ENCODE measurements at places on chromosomes 1 and 21.
A peak's percentile ranks its signal among the peaks of the same experiment; 100 is the strongest.

GRCh38 chr1:248860007-248860406 is 1.1 kb upstream of the ZNF692 start:
- no peak for DNase-seq

GRCh38 chr1:86515597-86515996 is 31.3 kb upstream of the CLCA4 start:
- no peak for DNase-seq

DNA sequence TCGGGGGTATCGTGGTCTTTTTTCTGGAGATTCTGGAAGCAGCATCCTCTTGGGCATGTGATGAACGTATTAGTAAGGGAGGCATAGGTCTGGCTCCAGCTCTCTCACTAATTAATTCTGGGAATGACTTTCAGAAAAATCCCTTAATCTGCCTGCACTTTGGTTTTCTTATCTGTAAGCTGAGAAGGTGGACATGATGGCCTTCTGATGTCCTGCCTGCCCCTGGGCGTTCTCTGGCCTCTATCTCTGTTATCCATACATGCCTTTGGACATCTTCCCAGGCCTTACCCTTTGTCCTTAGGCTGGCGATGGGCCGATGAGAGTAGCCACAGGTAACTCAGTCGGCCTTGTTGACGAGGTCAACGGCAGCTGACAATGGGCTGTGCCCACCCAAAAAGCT is 8.8 kb downstream of the NTRK1 start:
- no peak for DNase-seq

DNA sequence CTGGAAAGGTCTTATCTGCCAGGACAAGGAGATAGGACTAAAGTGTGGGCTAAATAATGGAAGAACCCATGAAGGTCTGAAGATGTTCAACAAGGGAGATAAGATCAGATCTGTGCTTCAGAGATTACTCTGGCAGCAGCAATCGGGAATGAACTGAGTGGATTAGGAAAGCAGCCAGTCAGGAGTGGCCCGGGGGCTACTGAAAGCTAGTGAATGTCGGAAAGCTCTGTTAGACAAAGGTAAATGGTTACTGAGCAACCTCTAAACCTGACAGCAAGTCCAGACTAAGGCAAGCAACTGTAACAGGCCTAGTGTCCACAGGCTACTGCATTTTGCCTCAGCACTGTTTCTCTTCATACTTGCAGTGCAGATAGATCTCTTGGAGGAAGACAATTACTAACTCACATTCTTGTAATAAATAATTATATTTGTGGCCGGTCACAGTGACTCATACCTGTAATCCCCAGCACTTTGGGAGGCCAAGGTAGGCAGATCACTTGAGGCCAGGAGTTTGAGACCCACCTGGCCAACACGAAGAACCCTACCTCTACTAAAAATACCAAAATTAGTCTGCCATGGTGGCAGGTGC is 12.5 kb downstream of the IQGAP3 start:
- DNase-seq, result no peak

DNA sequence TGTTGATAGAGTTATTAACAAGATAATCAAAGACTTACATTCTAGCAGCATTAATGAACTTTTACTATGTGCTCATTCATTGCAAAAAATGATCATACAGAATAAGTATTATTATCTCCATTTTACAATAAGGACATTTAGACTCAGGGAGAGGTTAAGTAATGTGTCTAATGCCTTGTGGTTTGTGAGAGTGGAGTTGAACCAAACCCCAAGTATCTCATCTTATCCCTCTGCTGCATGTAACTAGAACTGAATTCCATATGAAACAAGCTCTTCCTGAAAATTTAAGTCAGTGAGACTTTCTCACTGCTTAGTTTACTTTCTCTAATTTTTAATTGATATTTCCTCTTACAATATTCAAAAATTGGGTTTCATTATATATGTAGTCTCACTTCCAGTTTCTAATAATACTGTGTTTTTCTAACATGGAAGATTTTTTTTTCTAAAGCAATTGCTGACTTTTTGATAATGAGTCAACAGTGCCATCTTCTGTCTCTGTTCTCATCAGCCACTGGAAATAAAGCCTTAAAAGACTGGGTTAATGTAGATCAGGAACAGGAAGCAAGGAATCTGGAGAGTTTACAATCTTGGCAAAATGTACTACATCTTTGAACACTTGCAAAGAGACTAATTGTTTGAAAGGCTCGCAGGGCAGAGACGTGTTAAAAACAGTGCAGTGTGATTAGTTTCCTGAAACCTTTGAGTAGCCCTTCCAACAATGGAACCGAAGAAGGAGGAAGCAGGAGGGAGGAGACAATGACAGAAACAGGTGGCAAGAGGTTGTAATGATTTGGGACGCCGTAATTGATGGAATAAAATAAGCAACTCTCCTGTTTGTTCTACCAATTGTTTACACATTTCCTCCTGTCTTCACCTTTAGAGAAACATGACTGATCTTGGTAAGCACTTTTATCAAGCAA is 567.6 kb downstream of the MRPL39 start:
- DNase-seq, result no peak

DNA sequence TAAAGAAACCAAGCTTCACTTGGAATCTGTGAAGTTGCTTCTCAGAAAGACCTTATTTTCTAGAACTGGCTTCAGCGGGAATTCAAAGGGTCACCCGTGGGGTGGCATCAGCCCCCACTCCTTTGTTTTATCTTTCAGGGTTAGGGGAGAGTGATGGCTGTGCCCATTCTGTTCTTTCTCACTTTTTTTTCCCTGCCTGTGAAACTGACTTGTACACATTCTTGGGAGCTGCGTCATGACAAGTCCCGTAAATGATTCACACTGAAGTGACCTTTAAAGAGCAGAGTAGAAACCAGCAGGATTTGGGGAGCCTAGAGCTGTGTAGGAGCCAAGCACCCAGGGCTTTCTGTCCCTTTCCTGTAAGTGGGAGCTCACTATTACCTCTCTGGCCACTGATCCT is 43.8 kb downstream of the SLC44A3 start:
- DNase-seq, result peak; percentile 78

GRCh38 chr1:55262822-55263221 is 47.7 kb upstream of the USP24 start:
- DNase-seq, result peak; percentile 54

DNA sequence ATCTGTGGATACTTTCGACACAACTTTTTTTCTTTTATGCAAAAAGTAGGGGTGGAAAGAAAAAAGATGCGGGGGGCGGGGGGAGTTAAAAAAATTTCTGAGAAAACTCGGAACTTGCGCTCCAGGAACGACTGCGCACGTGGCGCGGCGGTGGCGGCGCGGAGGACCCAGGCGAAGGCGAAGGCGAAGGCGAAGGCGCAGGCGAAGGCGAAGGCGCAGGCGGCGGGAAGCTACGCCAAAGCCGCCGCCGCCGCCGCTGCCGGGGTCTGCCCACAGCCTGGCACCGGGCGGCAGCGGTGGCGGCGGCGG is 208 bp upstream of the BARHL2 start:
- no peak for DNase-seq

GRCh38 chr1:203217139-203217655 is 12.3 kb downstream of the CHIT1 start:
- no peak for DNase-seq

DNA sequence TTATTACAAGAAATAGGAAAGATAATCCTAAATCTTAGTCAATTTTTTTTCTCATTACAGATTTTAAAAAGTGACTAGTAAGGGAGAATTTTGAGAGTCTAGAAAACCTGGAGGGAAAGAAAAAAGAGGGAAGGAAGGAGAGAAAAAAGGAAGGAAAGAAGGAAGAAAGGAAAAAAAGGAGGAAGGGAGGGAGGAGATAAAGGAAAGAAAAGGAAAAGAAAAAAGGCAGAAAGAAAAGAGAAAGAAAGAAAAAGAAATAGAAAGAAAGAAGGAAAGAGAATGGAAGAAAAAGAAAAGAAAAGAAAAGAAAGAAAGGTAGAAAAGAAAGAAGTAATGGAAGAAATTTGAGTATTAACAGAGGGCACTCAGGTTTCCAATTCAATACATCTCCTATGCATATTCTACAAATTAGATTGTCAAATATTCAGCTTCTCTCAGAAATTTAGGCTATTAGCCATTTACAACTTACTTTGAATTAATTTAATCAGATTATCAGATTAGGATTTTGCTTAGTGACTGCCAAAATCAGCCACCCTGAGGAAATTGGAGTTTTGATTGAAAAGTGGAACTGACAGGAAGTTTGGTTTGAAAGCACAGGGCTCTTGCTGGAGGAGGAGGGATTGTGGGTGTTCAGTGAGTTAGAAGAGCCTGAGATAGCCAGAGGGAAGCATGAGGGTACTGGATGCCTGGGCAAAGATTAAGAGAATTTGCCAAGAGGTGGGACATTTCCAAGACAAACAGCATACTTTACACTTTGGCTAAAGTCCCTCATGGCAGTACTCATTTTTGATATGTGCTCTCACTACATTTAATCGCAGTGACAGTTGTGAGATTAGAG is 677.8 kb downstream of the USP25 start:
- no peak for DNase-seq

DNA sequence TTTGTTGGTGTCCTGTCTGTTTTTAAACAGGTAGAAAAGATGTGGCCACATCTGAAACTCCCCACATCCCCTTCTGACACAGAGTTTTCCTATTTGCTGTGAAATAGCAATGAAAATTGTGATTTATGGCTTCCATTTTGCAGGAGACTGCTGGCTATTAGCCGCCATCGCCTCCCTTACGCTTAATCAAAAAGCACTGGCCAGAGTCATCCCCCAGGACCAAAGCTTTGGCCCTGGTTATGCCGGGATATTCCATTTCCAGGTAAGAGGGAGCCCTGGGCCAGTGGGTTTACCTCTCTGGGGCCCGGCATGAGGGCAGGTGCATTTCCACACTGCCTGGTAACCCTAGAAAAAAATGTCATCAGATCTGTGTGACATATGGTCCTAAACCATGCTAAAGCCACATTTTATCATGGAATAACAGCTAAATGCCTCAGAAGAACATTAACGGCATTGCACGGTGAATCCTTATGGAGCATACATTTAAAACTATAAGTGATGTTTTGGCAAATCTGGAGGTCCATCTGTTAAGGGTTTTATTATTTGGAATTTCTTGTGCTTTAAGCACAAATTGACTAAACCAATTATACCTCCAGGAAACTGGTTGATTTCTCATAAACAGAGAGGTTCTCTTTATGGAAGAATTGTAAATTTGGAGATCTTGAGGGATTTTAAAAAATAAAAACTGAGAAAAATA is 12.3 kb downstream of the CAPN9 start:
- no peak for DNase-seq

DNA sequence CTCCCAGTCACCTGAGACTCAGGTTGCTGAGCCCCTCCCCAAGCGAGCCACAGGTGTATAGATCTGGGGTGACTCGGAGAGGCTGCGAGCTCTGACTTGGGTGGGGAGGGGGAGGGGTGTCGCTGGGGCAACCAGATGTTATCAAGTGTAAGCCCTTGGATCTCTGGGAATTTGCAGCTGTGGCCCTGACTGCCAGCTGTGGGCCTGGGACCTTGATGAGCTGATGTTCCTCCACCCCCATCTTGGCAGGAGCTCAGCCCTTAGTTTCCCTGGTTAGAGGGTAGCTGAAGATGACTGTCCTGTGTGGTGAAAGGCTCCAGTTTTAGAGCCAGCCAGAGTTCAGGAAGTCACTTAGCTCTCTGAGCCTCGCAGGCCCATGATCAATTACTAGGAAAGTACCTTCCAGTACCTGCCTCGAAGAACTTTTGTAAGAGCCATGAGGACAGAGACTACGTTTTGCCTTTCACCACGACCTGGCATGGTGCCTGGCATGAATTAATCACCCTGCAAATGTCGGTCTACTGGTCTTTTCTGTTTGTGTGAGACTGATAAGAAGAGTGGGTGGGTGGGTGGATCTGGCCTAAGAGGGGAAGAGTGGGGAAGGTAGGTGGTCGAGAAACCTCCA is 55.8 kb downstream of the YARS1 start:
- no peak for DNase-seq

- no peak for DNase-seq
These were observed 257.6 kb upstream of the USP24 start for GRCh38 chr1:55472784-55473183.

- no peak for DNase-seq
These were observed 94.2 kb upstream of the SLC2A1 start for GRCh38 chr1:43052786-43053439.

DNA sequence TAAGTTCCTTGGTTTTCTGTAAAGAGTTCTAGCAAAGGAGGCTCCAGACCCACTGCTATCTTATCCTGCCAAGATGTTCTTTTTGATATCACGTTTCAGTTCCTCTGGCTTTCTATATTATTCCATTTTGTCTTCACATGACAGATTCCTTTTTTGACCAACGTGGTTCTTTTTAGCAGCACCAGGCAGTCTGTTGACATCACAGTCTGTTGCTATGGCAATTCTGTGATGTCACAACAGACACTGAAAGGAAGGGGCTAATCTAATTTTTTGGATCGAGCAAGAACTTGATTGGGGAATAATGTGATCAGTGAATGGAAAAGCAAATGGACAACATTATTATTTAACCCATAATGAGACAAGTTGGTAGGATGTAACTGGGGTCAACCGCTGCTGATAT is 64.5 kb upstream of the GOLT1A start:
- no peak for DNase-seq

DNA sequence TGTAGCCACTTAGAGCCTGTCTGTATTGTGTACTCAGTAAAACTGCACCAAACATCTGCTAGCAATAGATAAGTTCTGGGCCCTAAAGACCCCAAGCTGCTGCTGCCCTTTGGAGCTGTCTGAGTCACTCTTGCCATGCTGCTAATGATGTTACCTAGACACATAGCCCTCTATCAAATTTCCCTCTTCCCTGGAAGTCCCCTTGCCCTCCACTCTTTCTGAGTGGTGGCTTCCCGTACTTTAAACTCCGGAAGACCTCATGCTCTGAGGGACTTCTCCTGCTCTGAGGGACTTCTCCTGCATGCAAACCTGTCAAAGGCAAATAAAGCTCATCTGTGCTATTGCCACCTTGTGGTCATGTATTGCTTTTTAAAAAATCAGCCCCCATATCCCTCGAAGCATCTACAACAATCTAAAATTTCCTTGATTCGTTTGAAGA is 34.0 kb downstream of the FH start:
- no peak for DNase-seq

- no peak for DNase-seq
These were observed 19.6 kb downstream of the SLC27A3 start for GRCh38 chr1:153794624-153795329.

DNA sequence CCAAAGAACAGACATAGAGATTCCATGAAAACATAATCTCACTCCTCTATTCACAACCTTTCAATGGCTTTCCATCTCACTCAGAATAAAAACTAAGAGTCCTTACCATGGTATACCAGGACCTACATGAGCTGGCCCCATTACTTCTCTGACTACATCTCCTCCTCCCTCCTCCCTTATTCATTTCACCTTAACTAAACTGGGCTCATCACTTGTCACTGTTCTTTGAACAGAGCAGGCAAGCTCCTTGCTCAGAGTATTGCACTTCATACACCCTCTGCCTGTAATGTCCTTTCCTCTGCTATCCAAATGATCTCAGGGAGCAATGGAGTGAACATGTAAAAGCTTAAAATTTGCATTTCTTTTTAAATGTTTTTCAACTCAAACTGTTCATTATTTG is 142.0 kb downstream of the MRPL39 start:
- no peak for DNase-seq
